Progenitor cell of endocrine pancreas (in vitro differentiated cells): ENCODE measurements at places on chromosomes 5 and 9. TPM values are rescaled to one million over a fixed set of nuclear protein-coding genes. Genes with fewer than 3 reads are reported as not detected.
A peak's percentile ranks its signal among the peaks of the same experiment; 100 is the strongest.

Gene SH2D3C
- total RNA-seq = 2.0 and 2.6 TPM in 2 replicates

Gene ZFP2
- 4.3 and 4.9 TPM in 2 replicates for total RNA-seq

Gene DNAH5
- 1.4 TPM in 2 replicates for total RNA-seq

- DNase-seq = no peak
These were observed 65.4 kb upstream of the SPOCK1 start for GRCh38 chr5:137564398-137564961.

DNA sequence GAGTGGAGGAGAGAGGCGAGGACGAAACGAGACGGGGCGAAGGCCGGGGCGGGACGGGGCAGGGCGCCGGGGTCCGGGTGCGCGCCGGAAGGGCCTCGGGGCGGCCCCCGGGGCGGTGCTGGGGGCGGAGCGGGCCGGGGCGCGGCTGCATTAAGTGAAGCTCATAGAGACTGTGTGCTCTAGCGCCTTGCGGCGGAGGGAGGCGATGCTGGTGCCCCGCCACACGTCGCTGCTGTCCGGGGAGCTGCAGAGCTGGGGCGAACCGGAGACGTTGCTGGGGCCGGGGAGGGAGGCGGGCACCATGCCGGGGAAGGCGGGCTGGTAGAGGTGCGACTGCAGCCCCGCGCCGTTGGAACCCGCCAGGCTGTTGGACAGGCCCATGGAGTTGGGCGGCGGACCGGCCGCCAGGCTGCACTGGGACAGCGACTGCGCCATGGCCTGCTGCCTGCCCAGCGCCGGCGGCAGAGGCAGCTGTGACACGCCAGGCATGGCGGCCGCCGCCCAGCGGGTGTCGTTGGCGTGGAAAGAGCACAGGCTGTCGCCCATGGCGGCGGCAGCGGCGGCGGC is 8.3 kb downstream of the OTP start:
- peak; percentile 42 for DNase-seq

Gene SOHLH1
- not detected in 2 replicates for total RNA-seq

DNA sequence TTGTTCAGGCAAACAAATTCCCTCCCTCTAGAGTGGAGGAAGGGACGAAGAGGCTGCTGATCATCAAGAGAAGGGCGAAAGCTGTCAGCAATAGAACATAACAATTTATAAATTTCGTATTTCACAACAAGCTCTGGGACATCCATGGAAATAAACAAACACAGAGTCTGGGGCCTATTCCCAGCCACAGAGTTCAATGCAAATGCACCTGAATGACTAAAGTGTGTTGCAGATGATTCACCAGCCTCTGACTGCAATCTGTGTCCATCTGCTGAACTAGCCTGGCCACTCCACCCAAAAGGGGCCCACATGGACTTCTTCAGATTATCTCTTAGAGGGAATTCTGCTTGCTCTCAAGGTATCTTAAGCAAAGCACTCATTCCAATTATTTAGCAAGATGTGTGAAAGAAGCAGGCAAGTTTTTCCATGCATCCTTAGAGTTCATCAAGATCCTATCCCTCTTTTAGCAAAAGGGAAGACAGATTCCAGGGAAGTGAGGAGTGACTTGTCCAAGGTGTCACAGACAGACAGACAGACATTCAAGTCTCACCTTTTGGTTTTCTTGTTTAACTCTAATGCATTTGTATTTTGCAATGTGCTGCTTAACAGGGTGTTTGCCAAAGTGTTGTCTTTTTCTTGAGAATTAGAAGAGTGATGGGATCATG is 307.8 kb upstream of the PAPPA start:
- DNase-seq = no peak

GRCh38 chr9:94801234-94801633 is 74.7 kb downstream of the AOPEP start:
- DNase-seq = no peak

Gene DBH
- total RNA-seq = not detected in 2 replicates

Gene ACOT12
- total RNA-seq = not detected in 2 replicates

DNA sequence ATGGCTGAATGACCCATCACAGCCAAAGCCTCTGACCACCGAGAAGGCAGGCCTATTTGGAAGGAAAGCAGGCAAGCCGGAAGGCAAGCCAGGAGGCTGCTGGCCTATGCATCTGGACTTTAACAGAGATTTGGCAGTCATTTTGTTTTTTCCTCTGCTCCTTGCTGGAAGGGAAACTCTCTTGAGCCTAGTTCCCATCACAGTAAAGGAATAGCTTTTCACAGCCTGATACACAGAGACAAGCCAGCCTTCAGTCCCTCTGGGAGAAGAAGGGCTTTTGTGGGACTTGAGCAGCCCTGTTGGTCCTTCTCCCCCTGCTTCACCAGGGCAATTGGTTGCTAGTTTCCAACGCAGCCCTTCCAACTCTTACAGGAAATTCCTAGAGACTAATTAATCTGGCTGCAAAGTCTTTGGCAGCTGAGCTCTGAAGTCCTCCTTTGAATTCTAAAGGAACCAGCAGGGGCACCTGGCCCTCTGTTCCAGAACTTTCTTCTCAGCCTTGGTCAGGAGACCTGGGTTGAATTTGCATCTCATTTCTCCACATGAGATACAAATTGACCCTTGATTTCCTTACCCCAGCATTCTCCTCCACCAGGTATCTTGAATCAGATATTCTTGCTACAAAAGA is 157.3 kb upstream of the EPB41L4A start:
- DNase-seq = no peak

GRCh38 chr9:23824830-23825591 is 1.0 kb downstream of the ELAVL2 start:
- DNase-seq = peak; percentile 38

DNA sequence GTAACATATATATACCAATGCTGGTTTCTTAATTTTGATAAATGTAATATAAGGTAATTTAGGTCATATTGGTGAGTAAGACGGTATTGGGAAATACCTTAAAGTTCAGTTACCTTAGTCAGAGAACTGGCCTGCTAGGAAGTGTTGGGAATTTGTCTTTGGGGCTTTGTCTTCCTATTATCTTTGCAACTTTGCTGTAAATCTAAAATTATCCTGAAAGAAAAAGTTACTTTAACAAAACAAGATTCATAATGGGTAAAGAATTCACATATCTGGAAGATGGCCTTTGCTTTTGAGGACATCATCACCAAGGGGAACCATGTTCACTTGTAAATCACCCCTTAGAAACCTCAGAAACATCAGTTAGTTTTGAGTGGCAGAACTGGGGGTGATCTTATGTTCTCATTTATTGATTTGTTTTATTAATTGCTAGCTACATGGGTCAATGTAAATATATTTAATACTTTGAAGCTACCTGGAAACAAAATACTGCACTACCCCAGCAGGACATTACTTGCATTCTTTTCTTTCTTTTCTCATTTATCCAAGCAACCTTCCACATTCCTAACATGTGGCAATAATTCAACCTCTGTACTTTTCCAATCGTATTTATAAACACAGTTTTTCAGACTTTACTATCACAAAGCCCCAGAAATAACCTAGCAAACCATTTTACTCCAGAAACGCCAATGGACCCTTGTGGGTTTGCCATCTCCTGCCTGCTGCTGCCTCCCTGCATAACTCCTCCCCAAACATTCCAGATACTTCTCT is 41.4 kb downstream of the GLIS3 start:
- DNase-seq = no peak

GRCh38 chr5:565782-566440 is 41.7 kb upstream of the SLC9A3 start:
- DNase-seq = no peak

Gene LCN15
- not detected in 2 replicates for total RNA-seq

DNA sequence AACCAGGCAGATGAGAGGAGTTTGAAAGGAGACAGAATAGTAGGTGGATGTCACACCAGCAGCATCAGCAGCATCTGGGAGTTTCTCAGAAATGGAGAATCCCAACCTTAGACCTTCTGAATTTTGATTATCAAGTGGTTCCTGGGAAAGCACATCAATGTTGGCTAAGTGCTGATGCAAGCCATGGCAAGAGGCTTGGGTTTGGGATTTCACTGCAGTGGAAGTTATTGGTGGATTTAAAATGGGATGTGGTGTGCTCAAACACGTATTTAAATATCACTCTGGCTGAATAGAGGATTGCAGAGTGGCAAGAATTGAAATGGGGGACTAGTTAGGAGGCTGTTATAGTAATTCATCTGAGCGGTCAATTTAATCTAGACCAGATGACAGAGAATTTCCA is 387.8 kb upstream of the WWC1 start:
- DNase-seq = no peak

DNA sequence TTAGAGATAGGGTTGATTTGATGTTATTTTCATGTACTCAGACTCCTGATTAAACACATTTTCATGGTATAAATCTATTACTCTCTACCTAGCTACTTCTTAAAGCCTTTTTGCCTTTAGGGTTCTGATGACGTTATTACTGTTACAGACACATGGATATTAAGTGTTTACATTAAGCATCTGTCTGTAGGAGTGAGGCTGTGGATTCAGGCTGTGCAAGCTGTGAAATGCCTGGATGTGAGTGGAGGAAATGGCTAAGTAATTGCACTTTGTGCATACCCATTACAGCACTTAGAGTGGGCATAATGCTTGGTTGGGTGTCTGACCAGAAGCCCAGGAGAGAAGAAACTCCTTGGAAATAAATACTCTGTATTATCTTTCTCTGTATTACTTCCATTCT is 186.8 kb downstream of the SNX18 start:
- no peak for DNase-seq

- no peak for DNase-seq
These were observed 508.1 kb downstream of the ZNF608 start for GRCh38 chr5:124238350-124238749.

GRCh38 chr5:157328277-157328912 is 62.5 kb downstream of the CYFIP2 start:
- DNase-seq = peak; percentile 24

DNA sequence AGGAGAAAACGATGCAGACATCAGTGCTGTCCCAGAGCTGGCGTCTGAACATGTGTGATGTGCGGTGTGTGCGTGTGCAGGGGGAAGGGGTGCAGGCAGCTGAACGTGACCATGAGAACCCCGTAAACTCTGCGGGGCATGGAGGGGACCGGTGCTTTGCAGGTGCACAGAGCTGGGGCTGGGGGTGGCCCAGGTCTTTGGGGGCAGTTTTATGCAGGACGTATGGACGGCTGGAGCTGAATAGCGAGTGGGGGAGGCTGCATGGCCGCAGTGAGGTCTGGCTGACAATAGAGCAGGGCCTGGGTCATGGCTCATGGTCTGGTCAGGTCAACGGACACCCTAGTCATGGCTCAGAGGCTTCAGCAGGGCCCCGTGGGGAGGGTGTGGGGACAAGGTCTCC is 3.3 kb upstream of the EXOC3 start:
- no peak for DNase-seq
